Cortex of kidney (tissue), 1 donor: ENCODE measurements at places on chromosomes 5 and 9.

GRCh38 chr9:123416176-123416575 lies 60.2 kb downstream of the CRB2 start:
- no peak for DNase-seq

GRCh38 chr5:146018514-146019375 lies 82.4 kb downstream of the SH3RF2 start:
- DNase-seq, result no peak

GRCh38 chr9:126117631-126118030 lies 209.0 kb upstream of the MVB12B start:
- DNase-seq, result no peak

GRCh38 chr5:157571357-157571827 lies 4.2 kb downstream of the ADAM19 start:
- DNase-seq, result no peak

- DNase-seq, result no peak
Measured at GRCh38 chr5:13246053-13246452, 698.4 kb downstream of the DNAH5 start.

GRCh38 chr9:16817002-16817401 lies 53.5 kb downstream of the BNC2 start:
- no peak for DNase-seq

DNA sequence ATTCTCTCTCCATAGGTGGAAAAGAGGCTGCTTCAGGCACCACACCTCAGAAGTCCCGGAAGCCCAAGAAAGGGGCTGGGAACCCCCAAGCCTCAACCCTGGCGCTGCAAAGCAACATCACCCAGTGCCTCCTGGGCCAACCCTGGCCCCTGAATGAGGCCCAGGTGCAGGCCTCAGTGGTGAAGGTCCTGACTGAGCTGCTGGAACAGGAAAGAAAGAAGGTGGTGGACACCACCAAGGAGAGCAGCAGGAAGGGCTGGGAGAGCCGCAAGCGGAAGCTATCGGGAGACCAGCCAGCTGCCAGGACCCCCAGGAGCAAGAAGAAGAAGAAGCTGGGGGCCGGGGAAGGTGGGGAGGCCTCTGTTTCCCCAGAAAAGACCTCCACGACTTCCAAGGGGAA lies 16.4 kb downstream of the CD74 start:
- DNase-seq, result no peak

DNA sequence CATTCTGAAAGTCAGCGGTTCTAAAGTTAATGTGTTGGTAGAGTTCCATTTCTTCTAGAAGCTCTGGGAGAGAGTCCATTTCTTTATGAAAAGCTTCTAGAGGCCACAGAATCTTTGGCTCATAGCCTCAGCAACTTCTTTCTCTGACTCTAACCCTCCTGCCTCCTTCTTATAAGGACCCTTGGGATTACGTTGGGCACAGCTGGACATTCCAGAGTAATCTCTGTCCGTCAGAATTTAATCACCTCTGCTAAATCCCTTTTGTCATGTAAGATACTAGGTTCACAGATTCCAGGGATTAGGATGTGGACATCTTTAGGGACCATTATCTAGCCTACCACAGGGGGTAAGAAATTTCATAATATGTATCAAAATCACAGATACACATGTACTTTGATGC lies 22.6 kb upstream of the ANKDD1B start:
- DNase-seq, result no peak

DNA sequence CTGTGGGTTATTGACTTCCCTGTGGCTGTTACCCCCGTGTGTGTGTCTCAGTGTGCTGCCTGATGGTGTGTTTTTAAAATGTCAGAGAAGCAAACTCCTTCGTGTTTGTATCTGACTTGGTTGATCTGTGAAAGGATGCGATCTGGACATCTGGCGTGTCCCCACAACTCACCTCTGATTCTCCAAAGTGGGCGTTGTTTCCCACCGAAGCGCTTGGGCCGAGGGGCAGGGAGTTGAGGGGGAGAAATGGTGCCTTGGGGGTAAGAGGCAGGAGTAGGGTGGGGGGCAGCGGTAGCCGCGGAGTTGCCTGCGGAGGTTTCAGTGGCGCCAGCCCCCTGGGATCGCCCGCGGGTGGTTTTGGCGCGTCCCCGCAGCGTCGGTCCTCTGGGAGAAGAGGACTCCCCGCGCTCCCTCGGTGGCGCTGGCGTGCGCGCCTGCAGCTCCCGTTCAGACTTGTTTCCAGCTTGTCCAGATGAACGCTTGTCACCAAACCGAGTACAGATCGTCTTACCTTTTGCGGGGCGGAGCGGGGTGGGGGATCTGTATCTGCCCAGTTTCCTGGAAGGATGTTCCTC lies 1.1 kb downstream of the MAST4 start:
- DNase-seq, result no peak

- no peak for DNase-seq
Measured at GRCh38 chr9:3467593-3468219, 58.1 kb downstream of the RFX3 start.

- DNase-seq, result no peak
Measured at GRCh38 chr5:141935538-141935937, 11.9 kb downstream of the DELE1 start.

DNA sequence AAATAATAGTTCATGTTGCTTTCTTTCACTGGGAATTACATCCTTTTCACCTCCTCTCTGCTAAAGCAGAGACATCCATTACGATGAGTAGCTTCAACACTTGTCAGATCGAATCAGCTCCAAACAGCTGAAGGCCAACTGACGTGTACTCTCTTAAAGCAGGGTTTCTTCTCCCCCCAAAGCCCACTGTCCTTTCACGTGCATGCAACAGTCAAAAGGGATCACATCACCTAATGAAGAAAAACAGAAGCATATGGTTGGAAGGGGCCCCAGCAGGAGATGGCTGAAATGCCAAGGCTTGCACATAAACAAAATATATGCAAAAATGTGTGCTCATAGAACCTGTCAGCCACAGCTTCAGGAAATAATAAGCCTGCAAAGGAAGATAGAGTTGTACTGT lies 421.6 kb downstream of the ANXA1 start:
- DNase-seq, result no peak

GRCh38 chr5:170565072-170565471 lies 61.3 kb downstream of the KCNIP1 start:
- DNase-seq, result no peak

DNA sequence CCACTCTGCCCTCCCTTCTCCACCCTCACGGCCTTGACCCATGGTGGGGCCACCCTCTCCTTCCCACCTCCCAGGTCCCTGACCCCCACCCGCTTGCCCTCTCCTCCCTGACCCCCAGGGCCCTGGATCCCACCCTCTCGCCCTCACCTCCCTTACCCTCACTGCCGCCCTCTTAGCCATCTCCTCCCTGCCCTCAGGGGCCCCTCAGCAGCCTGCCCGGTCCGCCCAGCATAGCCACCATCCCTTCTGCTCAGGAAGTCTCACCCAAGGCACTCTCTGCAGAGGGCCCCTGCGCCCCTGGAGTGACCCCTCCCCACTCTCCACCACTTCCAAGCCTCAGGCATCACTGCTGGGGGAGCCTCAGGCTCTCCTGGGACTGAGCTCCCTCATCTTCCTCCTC lies 66.3 kb downstream of the MRPL36 start:
- DNase-seq, result no peak

DNA sequence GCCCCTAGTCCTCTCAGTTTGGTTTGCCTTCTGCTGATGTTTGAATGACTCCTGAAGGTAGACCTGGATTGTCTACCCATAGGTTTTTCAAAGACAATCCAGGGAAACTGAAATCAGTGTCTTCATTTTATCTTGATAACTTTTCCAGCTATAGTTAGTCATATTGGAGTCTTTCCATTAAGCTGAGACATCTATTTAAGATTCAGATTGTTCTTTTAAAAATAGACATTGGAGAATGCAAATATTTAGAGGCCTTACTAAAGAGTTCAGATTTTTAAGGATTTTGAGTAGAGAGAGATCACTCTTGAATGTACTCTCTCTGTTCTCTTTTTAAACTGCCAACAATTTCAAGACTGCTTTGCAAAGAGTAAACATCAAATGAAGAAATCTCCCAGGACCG lies 69.1 kb downstream of the GDNF start:
- no peak for DNase-seq

GRCh38 chr5:6781716-6782115 lies 68.5 kb downstream of the TENT4A start:
- no peak for DNase-seq

- DNase-seq, result no peak
Measured at GRCh38 chr9:135289081-135289491, 190.5 kb upstream of the PPP1R26 start.

GRCh38 chr9:19553441-19553840 lies 144.6 kb downstream of the ACER2 start:
- DNase-seq, result no peak

- no peak for DNase-seq
Measured at GRCh38 chr9:109619310-109619709, 121.2 kb upstream of the PTPN3 start.

- no peak for DNase-seq
Measured at GRCh38 chr5:95963650-95964410, 2.2 kb upstream of the ELL2 start.

- no peak for DNase-seq
Measured at GRCh38 chr9:15519831-15520230, 9.1 kb upstream of the PSIP1 start.

DNA sequence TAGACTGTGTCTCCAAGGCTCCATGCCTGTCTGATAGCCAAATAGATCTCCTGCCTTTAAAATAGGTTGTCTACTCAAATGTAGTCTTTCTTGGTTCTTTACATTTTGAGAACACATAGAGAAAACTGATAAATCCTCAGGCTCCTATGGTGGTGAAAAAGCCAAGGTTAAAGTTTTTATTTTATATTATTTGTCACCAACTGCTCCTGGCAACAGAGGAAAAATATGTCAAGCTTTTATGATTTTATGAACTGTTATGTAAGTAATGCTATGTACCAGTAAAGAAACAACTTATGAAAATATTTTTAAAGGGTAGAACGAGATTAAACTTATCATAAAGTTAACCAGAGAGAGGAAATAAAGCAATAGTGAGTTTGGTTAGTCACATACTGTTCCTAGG lies 222.8 kb downstream of the NR2F1-AS1 start:
- no peak for DNase-seq

DNA sequence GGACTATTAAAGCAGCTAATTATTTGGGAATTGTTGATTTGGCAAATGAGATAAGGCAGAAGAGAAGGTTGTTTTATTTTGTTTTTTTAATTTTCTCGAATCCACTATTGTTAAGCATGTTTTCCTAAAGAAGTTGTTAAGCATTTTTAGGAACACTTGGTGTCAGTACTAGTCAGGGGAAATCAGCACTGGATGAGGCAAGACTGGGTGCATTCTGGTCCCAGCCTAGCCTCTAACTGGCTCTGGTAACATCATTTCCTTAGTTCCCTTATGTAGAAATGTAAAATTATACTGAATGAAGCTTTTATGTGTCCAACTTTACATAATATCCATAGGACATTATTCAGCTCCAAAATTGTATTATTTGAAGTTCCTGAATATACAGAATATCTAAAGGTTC lies 196.1 kb downstream of the PCSK5 start:
- DNase-seq, result no peak

DNA sequence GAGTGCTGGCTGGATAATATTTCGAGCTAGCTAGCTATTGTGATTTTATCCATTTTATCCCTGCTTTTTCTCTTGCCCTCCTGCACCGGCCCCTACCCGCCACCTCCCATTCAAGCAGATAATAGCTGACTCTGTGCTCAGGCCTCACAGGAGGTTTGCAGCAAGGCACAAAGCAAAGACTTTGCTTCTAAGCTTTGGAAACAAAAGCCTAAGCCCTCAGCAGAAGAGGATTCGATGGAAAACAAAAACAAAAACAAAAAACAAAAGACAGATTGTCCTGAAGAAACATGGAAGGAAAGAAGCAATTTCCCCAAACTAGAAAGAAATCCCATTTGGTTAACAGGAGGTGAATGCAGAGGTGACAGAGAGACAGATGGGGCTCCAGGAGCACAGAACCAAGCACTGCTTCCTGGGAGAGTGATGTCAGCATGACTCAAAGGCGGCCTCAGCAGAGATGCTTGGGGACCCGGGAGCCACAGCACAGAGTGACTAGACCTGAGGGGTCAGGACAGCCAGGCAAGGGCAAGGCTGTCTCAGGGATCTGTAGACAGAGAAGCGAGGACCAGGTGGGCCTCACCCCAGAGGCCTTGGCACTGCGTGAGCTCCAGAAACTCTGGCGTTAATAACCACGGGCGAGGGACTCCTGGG lies 28.4 kb downstream of the MTX3 start:
- DNase-seq, result no peak

GRCh38 chr5:40780199-40780598 lies 18.0 kb downstream of the PRKAA1 start:
- no peak for DNase-seq

DNA sequence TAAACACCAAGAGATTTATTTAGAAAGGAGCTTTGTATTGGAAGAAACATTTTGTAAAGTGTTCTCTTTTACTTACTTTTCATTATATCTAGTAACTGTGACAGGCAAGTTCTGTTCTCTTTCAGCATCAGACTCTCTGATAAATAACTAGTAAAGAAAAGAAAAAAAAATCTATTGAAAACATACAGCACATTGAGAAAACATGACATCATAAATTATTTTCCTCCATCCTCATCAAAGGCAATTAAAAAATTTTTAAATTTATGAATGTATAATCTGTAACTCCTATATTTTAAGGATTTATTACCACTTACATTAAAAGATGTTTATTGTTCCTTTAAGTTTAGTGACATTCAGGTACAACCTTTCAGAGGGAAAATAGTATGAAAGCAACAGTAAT lies 11.1 kb downstream of the CCNH start:
- DNase-seq, result no peak

- no peak for DNase-seq
Measured at GRCh38 chr5:18526792-18527405, 892.6 kb downstream of the TAF11L14 start.

DNA sequence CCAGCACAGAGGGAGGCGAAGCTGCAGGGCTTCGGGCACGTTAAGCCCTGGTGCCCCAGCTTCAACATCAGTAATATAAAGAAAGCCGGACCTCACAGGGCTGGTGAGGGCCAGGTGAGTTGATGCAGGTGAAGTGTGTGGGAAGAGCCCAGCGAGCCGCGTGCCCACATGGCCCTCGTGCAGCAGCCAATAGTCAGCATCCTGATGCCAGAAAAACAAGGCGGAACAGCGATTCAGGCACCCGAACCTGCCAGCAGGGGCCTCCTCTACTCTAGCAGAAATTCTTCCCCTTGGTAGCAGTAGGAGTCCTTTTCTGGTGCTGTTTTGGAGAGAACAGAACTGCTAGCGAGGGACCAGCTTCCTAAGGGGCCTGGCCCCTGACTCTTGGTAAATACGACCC lies 7.8 kb downstream of the MED10 start:
- DNase-seq, result no peak

DNA sequence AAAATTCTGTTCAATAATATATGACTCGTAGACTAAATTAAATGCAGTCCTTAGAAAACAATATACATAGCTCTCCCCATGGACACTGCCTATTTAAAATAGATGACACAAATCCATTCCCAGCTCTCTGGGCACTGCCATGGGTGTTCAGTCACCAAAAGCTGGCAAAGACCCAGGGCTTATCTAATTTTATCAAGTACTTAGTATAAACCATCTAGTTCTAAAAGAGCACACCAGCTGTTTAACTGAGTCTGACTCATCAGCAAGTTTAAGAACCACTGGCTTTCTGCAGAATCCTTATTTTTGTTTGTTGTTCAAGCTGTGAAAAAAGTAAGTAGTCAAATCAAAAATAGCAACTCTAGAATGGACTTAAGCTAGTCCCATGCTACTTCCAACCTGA lies 107.6 kb downstream of the PLPP1 start:
- DNase-seq, result no peak
